Frontal cortex (tissue), 4 donors: ENCODE measurements at places on chromosomes 5 and 9.

DNA sequence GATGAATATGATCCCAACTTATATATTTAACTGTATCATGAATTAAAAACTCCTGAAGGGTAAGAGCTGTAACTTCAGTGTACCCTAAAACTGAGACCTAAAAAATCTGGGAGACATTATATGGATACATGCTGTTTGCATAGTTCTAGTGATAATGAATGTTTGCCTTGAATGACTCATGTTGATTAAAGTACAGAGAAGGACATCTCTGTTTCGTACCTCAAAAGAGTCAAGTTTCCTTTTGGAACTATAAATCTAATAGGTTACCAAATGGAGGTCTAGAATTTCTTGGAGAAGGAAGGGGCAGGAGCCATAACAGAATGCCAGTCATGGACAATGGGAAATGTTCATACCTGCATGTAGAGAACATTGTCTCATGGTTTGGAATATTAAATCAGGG lies 168.1 kb downstream of the SNCAIP start:
- DNase-seq: no peak

GRCh38 chr5:30413540-30413939 lies 779.9 kb upstream of the CDH6 start:
- DNase-seq: no peak

DNA sequence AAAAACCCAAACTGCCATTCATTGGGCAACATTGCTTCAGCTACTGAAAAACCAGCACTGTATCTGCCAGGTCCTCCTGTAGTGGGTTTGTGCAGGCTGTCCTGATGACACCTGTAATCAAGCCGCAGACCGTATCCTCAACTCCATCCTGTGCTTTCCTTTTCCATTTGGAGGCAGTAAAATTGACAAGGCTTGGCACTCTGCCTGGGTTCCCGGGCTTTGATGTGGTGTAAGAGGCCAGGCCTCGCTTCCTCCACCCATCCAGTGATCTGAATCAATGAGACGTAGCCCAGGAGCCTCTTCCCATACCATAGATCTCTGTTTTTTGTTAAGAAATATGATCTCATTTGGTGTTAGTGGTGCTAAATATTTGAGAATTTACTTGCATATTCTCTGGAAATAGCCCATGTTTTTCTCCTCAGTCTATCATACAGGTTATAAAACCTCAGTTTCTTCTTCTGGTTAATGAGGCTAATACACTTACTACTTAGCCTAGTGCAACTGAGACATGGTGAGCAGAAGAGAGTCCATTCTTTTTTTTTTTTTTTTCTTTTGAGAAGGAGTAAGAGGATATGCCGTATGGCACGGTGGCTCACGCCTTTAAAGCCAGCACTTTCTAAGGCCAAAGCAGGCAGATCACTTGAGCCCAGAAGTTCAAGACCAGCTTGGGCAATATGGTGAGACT lies 34.8 kb downstream of the LSM11 start:
- no peak for DNase-seq

- no peak for DNase-seq
Measured at GRCh38 chr9:115604831-115605483, 487.0 kb upstream of the TNC start.

GRCh38 chr9:128180001-128180400 lies 11.4 kb downstream of the CIZ1 start:
- DNase-seq: no peak

GRCh38 chr5:153625826-153626354 lies 135.4 kb downstream of the GRIA1 start:
- no peak for DNase-seq

GRCh38 chr9:21682381-21682780 lies 120.1 kb upstream of the MTAP start:
- no peak for DNase-seq

DNA sequence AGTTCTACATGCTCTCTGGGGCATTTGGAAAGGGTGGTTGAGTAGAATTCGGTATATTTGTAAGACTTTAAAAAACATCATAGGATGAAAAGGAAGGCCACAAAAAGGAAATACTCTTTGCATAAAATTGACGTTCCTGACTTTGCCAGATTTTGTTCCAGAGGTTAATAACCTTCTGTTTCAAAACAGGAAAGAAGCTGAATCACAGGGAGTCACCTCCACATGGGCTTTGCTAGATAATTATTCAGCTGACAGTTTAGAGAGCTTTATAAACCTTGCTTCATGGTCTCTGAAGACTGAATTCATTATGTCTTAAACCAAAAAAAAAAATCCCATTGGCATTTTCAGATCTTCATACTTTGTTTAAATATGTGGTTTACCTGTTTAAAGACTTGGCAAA lies 203.7 kb downstream of the SEMA6A start:
- DNase-seq: no peak

- no peak for DNase-seq
Measured at GRCh38 chr9:121568343-121569265, 69.0 kb upstream of the GGTA1 start.

DNA sequence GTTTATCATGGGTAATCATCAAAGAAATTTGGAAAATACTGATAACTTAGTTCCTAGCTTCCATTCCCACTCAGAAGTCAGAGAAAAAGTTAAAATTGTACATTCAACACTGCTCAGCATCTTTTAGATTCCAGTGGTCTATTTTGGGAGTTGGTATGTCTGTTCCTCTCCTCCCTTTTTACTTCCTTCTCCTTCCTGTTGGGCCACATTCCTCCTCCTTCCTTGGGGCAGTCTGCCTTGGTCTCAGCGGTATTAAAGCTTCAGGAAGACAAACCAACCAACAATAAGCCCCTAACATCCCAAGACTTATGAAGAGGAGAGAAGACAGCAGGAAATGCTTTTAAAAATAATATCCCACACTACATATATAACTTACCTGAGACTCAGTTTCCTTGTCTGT lies 49.9 kb upstream of the SSBP2 start:
- DNase-seq: no peak

DNA sequence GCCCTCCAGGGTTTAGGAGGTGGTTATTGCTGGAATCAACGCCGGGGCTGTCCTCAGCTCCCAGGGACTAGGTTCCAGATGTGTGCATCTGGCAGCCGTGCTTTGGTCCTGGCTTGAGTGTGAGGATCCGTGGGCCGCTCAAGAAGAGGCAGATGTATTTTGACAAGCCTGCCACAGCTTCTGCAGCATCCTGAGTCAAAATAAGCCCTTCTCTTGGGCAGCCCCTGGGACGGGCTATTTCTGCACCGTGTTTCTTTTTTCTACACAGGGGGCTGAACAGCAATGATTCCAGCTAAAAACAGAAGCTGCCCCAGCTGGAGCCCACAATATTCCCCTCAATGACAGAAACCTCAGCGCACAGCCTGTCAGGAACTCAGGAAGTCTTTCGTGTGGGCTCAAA lies 19.7 kb upstream of the CPLX2 start:
- DNase-seq: no peak

DNA sequence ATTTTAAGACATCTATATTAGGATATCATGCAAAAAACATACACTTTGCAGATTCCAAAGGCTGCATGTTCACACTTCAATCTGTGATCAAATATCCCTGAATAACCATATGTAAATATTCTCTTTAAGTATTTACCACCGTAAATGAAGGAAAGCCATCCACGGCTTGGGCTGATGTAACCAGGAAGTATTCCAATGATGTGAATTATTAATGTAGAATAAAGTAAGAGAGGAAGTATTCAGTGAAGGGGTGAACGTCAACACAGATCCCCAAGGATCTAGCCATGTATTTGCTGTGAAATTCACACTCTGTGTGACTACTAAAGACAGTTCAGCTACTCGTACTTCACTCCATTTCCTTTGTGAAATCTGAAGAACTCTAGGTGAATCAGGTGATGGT lies 75.2 kb downstream of the CDH6 start:
- DNase-seq: no peak

GRCh38 chr5:43137326-43137725 lies 16.6 kb downstream of the ZNF131 start:
- DNase-seq: no peak

GRCh38 chr5:132193165-132193694 lies 34.4 kb downstream of the P4HA2 start:
- DNase-seq: no peak

DNA sequence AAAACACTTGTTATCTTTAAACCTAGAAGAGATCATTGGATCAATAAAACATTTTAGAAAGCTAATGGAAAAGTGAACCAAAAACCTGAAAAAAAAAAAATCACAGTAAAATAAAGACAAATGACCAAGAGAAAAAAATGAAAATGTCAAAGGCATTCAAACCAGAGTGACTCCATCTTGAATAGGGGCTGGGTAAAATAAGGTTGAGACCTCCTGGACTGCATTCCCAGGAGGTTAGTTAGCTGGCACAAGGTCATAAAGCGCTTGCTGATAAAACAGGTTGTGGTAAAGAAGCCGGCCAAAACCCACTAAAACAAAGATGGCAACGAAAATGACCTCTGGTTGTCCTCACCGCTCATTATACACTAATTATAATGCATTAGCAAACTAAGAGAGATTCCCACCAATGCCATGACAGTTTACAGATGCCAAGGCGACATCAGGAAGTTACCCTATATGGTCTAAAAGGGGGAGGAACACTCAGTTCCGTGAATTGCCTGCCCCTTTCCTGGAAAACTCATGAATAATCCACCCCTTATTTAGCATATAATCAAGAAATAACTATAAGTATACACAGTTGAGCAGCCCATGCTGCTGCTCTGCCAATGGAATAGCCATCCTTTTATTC lies 116.7 kb upstream of the NEK6 start:
- DNase-seq: no peak

DNA sequence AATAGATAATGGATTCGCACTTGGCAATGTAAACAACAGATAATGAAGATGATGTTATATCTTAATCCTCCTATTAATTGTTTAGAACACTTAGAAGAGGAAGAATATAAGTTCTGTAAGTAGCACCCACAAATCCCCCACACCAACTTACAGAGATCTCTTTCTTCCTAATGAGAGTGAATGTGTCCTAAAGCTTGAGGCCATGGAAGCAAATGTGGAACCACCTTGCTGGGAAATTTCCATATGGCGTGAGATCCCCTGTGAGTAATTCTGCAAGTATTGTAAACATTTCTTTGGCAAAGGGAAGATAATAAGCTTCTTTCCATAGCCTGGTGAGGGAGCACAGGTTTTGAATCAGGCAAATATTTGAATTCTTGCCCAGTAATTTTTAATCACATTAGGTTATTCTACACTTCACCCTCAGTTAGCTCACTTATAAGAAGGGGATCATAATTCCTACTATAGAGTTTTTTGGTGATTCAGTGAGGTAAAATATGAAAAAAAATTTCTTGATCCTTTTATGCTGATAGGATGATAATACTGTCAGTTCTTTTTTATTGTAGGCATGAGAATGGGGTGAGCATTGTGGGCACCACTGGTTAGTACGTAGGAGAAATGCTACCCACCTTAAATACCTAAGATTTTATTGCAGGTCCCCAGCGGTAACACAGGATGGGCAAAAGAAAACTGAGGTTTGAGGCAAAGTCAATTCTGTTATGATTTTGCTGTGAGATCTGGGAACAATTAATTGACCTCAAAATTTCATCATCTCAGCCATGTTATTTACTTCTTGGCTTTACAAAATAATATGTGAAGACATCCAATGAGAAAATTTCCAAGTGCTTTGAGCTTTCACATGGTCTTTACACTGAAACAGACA lies 574.8 kb downstream of the PSAT1 start:
- no peak for DNase-seq

DNA sequence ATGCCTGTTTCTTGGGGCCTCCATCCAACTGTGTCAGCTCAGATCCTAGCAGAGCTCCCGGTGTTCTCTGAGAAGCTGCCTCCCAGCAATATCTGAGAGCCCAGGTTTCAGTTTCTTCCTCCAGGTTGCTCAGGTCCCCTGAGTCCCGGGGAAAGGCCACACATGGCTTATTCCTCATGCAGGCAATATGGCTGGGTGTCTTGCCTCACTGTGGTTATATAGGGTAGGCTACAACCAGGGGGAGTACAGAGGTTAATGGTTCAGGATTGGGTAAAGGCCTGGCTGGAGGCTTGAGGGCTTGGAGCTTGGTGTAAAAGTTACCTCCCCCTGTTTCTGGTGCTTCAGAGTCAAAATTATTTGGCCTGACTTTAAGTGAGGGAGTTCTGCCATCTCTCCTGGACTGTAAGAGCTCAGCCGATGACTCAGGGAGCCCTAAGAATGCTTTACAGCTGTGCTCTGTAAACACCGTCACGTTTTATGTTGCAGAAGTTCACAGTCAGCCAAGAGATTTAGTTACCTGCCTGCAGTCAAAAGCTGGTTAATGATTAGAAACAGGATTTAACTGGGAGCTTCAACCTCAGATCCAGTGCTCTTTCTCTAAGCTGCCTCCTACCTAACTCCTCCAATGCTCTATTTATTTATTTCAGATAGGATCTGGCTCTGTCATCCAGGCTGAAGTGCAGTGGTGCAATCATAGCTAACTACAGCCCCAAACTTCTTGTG lies 24.3 kb upstream of the UBAP2 start:
- DNase-seq: no peak

DNA sequence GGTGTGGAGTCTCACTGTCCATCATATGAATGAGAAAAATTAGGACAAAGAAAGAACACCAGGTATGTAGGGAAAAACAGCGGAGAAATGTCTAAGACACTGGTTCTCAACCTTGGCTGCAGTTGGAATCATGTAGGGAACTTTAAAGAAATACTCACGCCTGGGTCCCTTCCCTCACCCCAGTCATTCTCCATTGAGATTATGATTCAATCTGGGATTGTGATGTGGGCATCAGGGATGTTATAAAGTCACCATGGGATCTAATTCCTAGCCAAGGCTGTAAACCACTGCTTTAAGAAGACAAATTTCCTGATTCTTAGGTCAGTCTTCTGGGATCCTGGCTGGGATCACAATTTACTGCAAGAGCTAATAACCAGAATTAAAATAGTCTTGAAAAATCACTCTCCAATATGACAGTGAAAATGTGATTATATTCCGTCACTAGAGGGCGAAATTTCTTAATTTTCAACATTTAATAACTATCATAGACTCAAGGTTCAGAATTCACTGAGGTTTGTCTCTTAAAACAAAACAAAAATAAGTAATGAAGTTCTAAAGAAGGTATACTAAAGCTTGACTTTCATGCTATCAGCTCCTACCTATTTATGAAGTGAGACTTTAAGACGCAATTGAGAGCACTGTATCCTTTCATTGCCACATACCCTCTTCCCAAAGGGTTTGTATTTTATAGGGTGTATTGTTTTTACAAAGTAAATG lies 60.5 kb downstream of the GLDC start:
- DNase-seq: peak; percentile 28

GRCh38 chr5:68432682-68433081 lies 217.1 kb downstream of the PIK3R1 start:
- no peak for DNase-seq

GRCh38 chr5:95439801-95440493 lies 48.8 kb downstream of the FAM81B start:
- DNase-seq: no peak

- DNase-seq: no peak
Measured at GRCh38 chr9:122348288-122348777, 22.5 kb upstream of the PTGS1 start.

DNA sequence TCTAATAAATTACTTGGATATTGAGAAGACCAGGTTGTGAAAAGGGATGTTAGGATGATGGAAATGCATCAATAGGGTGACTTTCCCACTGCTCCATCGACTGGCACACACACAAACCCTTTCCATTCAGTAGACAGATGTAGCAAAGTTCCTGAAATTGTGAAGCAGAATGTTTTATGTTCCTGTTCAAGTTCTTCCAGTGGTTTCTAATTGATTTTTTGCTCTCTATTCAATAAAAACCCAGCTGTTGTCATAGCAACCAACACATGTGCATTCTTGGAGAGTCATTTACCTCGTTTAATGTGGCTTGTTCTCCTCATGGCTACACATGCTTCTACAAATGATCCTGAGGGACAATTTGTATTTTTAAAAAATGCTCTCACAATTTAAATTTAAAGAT lies 244.6 kb downstream of the RAB3C start:
- DNase-seq: no peak
